ENCODE measurements at places on chromosomes 7 and 10.

GRCh38 chr7:21547501-21547900 is 4.7 kb downstream of the DNAH11 start:
- H3K36me3 ChIP-seq = no peaks in the 10 kb centered on the region
- H3K27me3 ChIP-seq = peaks cover 5% of the 10 kb centered on the region
- peaks cover 8% of the 10 kb centered on the region for H3K4me1 ChIP-seq

DNA sequence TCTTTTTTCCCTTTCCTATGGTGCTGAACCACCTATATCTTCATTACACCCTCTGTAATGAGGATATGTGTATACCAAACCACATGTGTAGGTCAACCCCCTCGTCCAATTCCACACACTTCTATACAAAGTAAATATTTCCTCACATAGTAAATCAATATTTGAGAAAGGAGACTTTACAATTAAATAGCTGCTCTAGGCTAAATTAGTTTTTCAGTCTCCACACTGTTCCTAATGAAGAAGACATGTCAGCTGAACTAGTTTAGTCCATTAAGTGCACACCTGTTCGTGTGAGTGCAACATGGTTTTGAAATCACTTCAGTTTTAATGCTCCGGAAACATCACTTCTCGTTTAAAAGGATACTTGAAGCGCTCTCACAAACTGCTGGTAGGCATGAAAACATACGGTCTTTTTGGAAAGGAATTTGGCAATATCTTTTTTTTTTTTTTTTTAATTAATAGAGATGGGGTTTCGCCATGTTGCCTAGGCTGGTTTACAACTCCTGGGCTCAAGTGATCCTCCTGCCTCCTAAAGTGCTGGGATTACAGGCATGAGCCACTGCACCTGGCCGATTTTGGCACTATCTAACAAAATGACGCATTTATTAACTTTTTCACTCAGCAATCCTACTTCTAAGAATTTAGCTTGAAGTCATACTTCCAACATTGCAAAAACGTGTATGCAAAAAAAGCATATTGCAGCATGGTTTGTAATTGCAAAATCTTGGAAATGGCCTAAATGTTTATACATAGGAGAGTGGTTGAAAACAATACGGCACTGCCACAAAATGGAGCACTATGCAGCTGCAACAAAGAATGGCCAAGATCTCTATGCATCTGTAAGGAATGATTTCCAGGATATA is 2.1 kb upstream of the XRCC2 start:
- H3K36me3 ChIP-seq = no peaks in the 10 kb centered on the region
- H3K4me1 ChIP-seq = peaks cover 12% of the 10 kb centered on the region
- DNase-seq = no peak
- H3K27ac ChIP-seq = peak overlapping the region; percentile 66
- peak overlapping the region; percentile 69 for H3K4me3 ChIP-seq
- peaks cover 10% of the 10 kb centered on the region for H3K27me3 ChIP-seq

GRCh38 chr10:49055221-49055849 is 60.0 kb downstream of the VSTM4 start:
- H3K4me1 ChIP-seq = no peaks in the 10 kb centered on the region
- H3K27ac ChIP-seq = no peak overlapping the region
- H3K4me3 ChIP-seq = no peak overlapping the region
- no peak for DNase-seq
- H3K27me3 ChIP-seq = peaks cover 4% of the 10 kb centered on the region

DNA sequence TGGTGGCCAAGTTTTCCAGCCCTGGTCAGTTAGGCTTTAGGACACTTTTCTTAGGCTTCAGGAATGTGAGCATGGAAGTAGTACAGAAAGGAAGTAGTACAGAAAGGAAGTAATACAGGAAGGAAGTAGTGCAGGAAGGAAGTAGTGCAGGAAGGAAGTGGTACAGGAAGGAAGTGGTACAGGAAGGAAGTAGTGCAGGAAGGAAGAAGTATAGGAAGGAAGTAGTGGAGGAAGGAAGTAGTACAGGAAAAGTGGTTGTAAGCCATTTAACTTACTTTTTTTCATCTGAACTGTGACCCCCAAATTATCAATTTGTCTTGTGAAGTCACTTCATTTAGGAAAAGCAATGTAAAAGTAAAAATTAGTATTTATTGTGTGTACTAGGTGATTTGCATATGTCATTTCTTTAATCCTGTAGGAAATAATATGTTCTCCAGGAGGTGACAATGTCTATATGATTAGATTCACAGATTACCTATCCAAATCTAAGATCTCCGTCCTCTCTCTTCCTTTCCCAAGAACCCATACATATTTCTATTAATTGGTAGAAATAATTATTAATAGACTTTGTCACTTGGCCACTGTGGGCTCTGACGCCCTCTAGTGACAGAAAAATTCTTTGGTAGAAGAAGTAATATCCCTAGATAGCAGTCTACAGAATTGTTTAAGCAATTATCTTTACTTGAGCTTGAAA is 3.9 kb upstream of the FAS start:
- peaks cover 52% of the 10 kb centered on the region for H3K4me1 ChIP-seq
- no peak overlapping the region for H3K4me3 ChIP-seq
- H3K36me3 ChIP-seq = peaks cover 3% of the 10 kb centered on the region
- H3K27me3 ChIP-seq = no peaks in the 10 kb centered on the region

DNA sequence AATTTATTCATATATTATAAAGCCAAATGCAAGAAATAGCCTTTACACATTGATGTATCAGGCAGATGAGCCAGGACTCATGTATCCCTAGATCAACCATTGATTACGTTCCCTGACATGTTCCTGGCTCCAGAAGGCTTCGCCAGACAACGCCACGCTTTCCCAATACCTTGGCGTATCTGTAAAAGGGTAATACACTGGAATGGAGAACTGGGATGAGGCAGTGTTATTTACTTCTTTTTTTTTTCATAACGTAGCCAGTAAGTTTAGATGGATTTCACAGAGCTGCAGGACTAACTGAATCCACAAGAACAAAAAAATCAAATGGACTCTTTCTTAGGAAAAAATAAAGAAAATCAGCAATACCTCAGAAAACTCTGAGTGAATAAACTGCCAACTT is 588.1 kb upstream of the SEMA3D start:
- no peaks in the 10 kb centered on the region for H3K4me1 ChIP-seq
- no peak for DNase-seq
- no peak overlapping the region for H3K27ac ChIP-seq
- H3K4me3 ChIP-seq = no peak overlapping the region

- H3K4me1 ChIP-seq = peaks cover 9% of the 10 kb centered on the region
- peaks cover 16% of the 10 kb centered on the region for H3K27me3 ChIP-seq
- no peak overlapping the region for H3K27ac ChIP-seq
- H3K36me3 ChIP-seq = no peaks in the 10 kb centered on the region
- no peak for DNase-seq
- peak overlapping the region; percentile 68 for H3K4me3 ChIP-seq
These were observed 727 bp downstream of the RET start for GRCh38 chr10:43077421-43078171.

GRCh38 chr10:114680543-114681117 is 22.6 kb upstream of the ABLIM1 start:
- H3K27ac ChIP-seq = no peak overlapping the region
- DNase-seq = no peak
- H3K4me3 ChIP-seq = no peak overlapping the region
- H3K4me1 ChIP-seq = no peaks in the 10 kb centered on the region
- H3K27me3 ChIP-seq = peaks cover 4% of the 10 kb centered on the region
- no peaks in the 10 kb centered on the region for H3K36me3 ChIP-seq

GRCh38 chr7:40570223-40570622 is 435.4 kb downstream of the SUGCT start:
- DNase-seq = no peak
- no peaks in the 10 kb centered on the region for H3K4me1 ChIP-seq
- no peaks in the 10 kb centered on the region for H3K27me3 ChIP-seq

GRCh38 chr10:3100856-3101640 is 33.7 kb downstream of the PFKP start:
- H3K4me1 ChIP-seq = peaks cover 11% of the 10 kb centered on the region
- DNase-seq = no peak
- H3K27me3 ChIP-seq = peaks cover 2% of the 10 kb centered on the region
- no peak overlapping the region for H3K4me3 ChIP-seq
- peaks cover 39% of the 10 kb centered on the region for H3K36me3 ChIP-seq
- H3K27ac ChIP-seq = no peak overlapping the region

DNA sequence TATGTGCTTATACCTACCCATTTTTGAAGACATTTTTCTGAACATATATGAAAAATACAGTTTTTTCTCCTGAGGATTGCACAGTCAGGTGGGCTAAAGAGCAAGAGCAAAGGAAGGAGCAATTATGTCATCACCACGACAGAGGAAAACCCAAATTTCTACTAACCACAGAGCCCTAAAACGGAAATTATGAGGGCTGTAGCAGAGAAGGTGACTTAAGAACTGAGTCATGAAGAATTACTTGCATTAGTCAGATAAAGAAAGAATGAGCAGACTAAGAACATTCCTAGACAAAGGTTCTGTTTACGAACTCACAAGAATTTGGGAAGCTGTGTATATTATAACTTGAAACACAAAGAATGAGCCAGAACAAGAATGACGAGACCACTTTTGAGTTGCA is 974.4 kb downstream of the NXPH1 start:
- H3K27me3 ChIP-seq = no peaks in the 10 kb centered on the region
- H3K4me3 ChIP-seq = no peak overlapping the region
- no peaks in the 10 kb centered on the region for H3K4me1 ChIP-seq
- DNase-seq = no peak
- no peaks in the 10 kb centered on the region for H3K36me3 ChIP-seq
- no peak overlapping the region for H3K27ac ChIP-seq

DNA sequence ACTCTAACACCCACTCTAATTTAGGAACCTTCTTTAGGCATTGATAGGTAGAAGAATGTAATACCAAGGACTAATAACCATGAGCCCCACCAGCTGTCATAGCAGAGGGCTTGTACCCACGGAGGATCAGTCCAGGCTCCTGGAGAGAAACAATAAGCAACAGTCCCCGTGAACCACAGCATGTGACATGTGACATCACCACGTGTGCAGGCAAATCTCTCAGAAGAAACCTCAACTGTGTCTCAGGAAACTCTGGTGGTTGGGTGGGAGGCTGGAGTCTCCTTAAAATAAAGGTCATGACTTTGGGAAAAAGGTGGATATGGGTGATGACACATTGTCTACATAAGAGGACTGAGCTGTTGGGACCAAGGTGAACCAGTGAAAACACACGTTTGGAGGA is 653.9 kb upstream of the FOXK1 start:
- peaks cover 3% of the 10 kb centered on the region for H3K27me3 ChIP-seq
- H3K4me1 ChIP-seq = no peaks in the 10 kb centered on the region
- no peak overlapping the region for H3K4me3 ChIP-seq
- H3K36me3 ChIP-seq = no peaks in the 10 kb centered on the region
- H3K27ac ChIP-seq = no peak overlapping the region
- DNase-seq = no peak

- H3K27me3 ChIP-seq = peaks cover 3% of the 10 kb centered on the region
- H3K36me3 ChIP-seq = peaks cover 3% of the 10 kb centered on the region
- DNase-seq = no peak
- peak overlapping the region; percentile 98 for H3K27ac ChIP-seq
- H3K4me1 ChIP-seq = peaks cover 61% of the 10 kb centered on the region
These were observed 973 bp downstream of the PPP3CB start for GRCh38 chr10:73494877-73495225.

GRCh38 chr7:116938678-116939077 is 14.6 kb upstream of the ST7 start:
- H3K4me1 ChIP-seq = no peaks in the 10 kb centered on the region
- DNase-seq = no peak
- H3K4me3 ChIP-seq = no peak overlapping the region

- H3K27ac ChIP-seq = no peak overlapping the region
- no peaks in the 10 kb centered on the region for H3K4me1 ChIP-seq
- no peak for DNase-seq
- H3K27me3 ChIP-seq = no peaks in the 10 kb centered on the region
These were observed 170.8 kb upstream of the GLI3 start for GRCh38 chr7:42407833-42408232.

DNA sequence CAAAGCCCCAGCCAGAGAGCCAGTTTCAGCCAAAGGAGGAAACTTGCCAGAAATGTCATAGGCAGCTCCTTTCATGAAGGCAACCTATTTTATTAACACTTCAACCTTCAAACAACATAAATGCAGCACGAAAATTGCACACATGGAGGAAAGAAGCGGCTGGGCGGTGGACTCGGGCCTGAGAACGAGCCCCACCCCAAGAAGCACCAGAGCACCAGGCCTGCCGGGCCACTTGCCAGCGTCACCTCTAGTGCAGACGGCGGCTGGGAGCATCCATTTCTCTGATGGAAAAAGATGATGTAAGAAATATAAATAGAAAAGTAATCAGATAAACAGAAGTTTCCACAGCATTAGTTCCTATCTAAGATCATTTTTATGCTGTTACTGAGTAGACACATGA is 100.0 kb downstream of the TCERG1L start:
- no peak overlapping the region for H3K4me3 ChIP-seq
- H3K4me1 ChIP-seq = no peaks in the 10 kb centered on the region
- no peaks in the 10 kb centered on the region for H3K36me3 ChIP-seq

- H3K27me3 ChIP-seq = peaks cover 4% of the 10 kb centered on the region
- H3K4me3 ChIP-seq = no peak overlapping the region
- H3K27ac ChIP-seq = no peak overlapping the region
- no peaks in the 10 kb centered on the region for H3K4me1 ChIP-seq
These were observed 222.2 kb downstream of the POU6F2 start for GRCh38 chr7:39199951-39200350.

DNA sequence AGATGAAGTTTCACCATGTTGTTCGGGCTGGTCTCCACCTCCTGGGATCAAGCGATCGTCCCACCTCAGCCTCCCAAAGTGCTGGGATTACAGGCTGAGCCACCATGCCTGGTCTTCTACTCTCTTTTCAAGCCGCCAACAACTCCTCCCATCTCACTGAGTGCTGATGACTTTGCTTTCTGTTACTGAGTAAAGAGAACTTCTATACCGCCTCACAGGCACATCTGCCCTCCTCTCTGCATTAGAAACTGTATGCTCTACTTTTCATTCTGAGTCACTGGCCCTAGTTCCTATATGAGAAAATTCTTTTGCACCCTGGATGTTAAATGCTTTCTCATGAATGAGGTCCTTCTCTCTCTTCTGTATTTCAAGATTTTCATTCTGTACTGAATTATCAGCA is 2.2 kb upstream of the ZNF239 start:
- peaks cover 13% of the 10 kb centered on the region for H3K27me3 ChIP-seq
- peaks cover 61% of the 10 kb centered on the region for H3K4me1 ChIP-seq
- H3K27ac ChIP-seq = peak overlapping the region; percentile 97
- peaks cover 4% of the 10 kb centered on the region for H3K36me3 ChIP-seq
- H3K4me3 ChIP-seq = peak overlapping the region; percentile 87

DNA sequence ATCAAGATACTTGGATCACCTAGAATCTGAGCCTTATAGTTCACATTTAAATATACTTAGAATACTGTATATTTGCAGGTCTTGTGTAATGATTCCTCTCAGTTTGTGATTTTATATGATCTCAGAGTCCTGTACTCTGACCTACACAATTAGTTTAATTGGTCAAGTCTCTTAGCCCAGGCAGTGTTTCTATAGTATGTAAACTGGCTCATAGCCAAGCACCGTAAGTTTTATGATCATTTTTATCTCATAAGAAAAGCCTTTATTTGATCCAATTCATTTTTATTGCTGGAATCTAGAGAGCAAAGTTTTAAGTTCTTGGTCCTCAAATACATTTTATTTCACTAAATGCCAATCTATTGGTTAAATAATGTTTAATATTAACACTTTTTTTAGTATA is 242.2 kb downstream of the MALRD1 start:
- H3K4me1 ChIP-seq = no peaks in the 10 kb centered on the region
- H3K27ac ChIP-seq = no peak overlapping the region
- DNase-seq = no peak
- H3K4me3 ChIP-seq = no peak overlapping the region
- H3K27me3 ChIP-seq = peaks cover 2% of the 10 kb centered on the region

- no peak for DNase-seq
- H3K4me3 ChIP-seq = no peak overlapping the region
- no peaks in the 10 kb centered on the region for H3K36me3 ChIP-seq
- peaks cover 2% of the 10 kb centered on the region for H3K27me3 ChIP-seq
These were observed 339.0 kb downstream of the RNLS start for GRCh38 chr10:88243836-88244730.
